ENCODE measurements at places on chromosomes 5 and 9. TPM values are rescaled to one million over a fixed set of nuclear protein-coding genes. Genes with fewer than 3 reads are reported as not detected.

C6 gene
- polyA plus RNA-seq, result not detected

DNA sequence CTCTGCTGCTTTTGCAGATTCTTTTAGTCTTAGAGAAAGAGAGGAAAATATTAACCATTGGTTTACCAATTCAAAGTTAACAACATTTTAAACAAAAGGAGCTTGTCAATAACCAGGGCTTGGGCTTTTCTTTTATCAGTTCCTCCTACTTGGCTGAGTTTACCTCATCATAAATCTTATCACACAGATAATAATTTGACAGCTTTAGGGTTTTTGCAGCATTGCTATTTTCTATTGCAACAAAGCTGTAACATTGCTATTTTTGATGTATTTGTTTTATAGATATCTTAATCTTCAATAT, 9.8 kb upstream of the ABL1 start:
- no peak for DNase-seq

GRCh38 chr5:109692852-109693251, 3.1 kb downstream of the MAN2A1 start:
- no peak for DNase-seq

DNA sequence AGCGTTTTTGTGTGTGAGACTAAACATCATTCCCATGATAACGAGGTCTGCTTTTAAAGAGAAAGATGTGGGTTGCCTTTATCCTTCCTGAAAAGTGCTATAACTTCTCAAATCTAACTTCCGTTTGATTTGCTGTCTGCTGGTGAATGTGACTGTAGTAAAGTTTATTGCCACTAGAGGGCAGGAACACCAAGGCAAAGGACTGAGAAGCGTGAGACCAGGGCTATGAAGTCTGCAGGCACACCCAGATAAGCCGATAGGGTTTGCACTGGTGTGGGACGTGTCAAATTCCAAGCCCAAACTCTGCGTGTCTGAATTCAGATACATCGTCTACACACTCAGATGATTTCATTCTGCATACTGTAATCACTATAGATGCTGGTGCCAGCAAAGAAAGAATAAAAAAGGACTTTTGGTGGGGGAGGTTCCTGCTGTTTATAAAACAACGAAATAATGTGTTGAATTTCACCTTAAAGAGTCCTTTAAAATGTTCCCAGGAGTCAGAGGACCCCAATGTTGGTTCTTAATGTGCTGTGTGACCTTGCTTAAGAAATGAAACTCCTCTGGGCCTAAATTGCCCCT, 87.2 kb downstream of the PTTG1 start:
- DNase-seq, result peak; percentile 81

DNA sequence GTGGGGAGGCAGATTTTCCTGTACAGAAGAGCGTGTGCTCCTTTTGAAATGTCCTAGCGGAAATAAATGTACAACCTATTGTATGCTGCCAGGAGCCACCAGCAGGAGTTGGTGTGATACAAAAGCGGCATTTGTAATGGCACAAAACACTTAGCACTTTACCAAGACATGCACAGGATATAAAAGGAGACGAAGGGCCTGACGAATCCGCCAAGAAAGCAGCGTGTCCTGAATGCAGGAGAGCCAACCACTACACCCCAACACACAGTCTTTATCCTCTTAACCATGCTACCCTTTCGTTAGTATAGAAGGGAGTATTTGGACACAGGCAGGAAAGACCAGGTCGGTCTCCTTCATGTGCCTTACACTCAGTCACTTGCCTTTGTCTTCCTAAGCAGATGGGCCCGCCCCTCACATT, 218.1 kb downstream of the TRIM32 start:
- no peak for DNase-seq

- DNase-seq, result peak; percentile 53
Observed at GRCh38 chr5:132746954-132747615, at the start of gene CCNI2. CCNI2 (plus strand) TSS chr5:132747426; CDS start chr5:132747496, 70 bp downstream.

DNA sequence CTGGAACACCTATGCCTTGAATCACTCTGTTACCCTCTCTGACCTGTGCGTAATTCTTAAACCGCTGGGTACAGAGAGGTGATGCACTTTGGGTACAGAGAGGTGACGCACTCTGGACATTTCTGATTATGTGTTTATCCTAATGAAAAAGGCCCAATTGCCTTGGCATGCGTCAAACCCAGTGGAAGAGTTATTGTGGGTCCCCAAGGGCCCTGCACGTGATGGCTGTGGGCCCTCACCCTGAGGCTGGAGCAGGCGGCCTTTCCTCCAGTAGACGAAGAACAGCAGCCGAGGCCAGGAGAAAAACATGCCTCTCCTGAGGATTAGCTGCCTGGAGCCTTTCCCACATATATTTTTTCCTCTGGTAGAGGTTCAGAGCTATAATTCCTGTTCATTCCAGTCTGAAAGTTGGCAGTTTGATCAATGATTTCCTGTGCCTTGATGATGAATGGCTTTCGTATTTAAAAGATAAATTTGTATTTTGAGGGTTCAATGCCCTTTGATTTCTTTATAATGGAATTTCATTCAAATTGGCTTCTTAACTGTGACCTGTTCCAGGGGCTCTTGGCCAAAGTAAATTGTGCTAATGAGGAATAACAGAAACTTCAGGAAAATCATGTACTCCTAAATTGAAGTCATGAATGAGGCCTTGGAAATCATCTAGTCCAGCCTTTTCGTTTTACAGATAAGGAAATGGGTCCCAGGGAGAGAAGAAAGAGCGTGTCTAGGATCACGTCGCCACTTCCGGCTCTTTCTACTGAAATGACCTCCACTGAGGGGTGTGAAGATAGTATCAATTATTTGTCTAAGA, 22.8 kb downstream of the ACER2 start:
- DNase-seq, result peak; percentile 53

DNA sequence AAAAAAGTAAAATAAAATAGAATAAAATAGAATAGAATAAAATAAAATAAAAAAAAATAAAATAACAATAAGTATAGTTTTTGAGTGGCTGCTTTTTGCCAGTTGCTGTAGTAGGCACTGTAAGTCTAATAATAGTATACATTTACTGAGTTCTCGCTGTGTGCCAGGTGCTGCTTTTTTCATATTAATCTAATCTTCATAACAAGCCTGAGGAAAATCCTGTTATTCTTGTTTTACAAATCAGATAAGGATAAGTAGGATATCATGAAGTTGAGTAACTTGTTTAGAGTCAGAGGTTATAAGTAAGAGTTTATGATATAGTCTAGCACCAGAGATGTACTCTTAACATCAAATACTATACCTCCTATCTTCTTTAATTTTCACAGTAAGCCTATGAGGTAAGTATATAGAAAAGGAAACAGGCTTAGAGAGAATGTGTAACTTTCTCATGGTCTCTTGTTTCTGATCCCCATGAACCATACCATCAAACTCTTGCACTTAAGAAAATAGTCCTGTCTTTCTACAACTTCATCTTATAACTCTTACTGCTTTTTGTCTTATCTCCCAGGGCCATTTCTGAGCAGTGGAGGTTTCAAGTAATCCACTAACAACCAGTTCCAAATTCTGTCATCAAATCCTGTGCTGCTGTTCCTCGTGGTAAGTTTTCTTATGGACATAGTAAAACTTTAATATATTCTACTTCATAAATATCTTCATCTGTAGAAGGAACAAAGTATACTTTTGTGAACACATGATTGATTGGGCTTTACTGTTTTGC, 18.7 kb downstream of the RMI1 start:
- no peak for DNase-seq

GRCh38 chr5:116563736-116564308, 10.8 kb downstream of the SEMA6A start:
- DNase-seq, result no peak

CDH9 gene
- not detected for polyA plus RNA-seq

DNA sequence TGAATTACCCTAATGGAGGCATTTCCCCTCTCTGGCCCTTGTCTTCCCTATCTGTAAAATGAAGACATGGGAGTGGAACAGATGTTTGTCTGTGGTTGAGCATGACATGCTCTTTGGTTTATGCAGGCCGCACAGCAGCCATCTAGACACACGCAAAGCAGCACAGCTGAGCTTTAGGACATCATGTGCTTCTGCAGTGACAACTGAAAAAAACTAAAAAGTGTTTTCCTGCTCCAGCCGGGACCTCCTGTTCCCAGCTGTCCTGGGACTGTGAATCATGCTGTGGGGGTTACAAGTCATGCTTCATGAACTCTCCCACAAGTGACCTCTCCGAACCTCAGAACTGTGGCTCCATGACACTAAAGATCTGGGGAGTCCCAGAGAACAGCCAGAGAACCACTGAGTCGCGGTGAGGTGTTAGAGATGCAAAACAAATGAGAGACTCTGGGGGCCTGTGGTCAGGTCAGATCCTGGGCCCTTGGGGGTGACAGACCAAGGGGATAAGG, 1.7 kb downstream of the SMIM3 start:
- DNase-seq, result no peak

GRCh38 chr5:157303667-157304327, 37.9 kb downstream of the CYFIP2 start:
- DNase-seq, result no peak
